ENCODE measurements at places on chromosomes 1 and 21. TPM values are rescaled to one million over a fixed set of nuclear protein-coding genes. Genes with fewer than 3 reads are reported as not detected.

DNA sequence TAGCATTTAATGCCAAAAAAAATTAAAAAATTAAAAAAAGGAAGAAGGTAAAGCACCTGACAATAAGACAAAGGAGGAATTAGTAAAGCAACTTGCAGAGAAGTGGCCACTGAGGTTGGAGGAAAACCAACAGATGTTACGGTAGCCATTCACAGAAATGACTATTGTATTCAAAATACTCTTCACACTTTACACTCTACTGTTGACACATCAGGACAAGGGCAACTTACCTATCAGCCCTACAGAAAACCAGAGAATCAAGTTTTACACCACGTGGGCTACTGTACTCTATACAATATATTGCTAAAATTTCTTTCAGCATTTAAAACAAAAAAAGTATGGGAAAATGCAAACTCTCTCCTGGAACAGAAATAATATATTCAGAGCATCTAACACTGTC is 70.0 kb downstream of the EIF4G3 start:
- no peak for DNase-seq

DNA sequence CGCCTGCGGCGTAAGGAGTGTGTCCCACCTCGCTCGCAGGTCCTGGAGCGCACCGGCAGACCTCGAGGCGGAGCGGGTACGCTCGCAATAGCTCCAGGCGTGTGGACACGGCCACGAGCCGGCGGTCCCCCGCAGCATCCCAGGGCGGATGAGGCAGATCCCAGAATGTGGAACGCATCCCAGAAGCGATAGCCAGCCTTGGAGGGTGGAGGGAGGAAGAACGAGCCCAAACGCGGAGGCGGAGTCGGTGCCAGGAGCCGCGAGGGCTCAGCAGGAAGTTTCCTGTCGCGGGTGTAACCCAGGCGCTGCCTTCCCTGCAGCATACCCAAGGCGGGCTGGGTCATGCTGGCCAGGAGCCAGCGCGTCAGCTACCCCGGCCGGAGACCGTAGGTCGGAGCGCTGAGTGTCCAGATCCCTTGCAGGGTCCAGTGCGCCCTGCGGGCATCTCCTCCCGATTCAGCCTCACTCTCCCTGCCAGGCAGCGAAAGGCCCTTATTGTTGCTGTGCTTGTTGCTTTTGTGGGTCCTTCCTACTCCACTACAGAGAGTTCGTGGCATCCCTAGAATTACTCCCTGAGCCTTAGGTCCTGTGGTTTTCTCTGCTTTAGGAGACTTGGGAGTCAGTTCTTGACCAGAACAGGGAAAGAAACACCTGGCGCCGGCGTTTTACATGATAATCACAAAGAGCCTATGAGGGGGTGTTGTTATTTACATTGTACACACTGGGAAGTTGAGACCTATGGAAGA is 27.7 kb downstream of the STYXL2 start:
- peak; percentile 32 for DNase-seq

- DNase-seq, result no peak
Measured at GRCh38 chr1:9996624-9997582, at the start of gene RBP7. RBP7 (plus strand) TSS chr1:9997228; CDS start chr1:9997259, 31 bp downstream.

DNA sequence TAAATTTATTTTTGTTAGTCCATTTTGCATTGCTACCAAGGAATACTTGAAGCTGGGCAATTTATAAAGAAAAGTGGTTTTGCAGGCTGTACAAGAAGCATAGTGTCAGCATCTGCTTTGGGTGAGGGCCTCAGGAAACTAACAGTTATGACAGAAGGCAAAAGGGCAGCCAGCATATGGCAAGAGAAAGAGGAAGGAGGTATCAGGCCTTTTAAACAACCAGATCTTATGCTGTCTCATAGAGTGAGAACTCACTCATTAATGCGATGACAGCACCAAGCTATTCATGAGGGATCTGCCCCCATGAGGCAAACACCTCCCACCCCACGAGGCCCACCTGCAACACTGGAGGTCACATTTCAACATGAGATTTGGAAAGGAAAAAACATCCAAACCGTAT is 898.4 kb downstream of the KCNT2 start:
- no peak for DNase-seq

GRCh38 chr1:119220991-119221390 is 80.5 kb upstream of the WARS2 start:
- peak; percentile 13 for DNase-seq

DNA sequence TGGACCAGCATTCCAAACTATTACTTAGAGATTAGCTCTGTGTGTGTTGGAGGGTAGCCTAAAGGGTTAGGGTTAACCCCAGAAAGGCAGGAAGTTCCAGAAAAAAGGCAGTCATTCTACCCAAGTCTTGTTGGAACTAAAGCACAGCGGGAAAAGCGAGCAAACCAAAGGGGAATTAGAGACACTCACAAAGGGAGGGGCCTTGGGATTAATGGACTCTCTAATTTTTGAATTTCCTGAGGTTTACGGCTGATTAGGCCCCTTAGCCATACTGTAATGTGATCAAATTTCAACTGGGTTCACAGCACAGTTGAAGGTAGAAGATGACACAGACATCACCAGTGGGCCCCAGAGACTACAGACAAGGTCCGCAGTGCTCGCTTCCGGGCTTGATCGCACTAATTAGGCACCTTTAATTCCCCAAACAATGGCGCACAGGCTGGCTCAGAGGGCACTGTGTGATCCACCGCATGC is 28.3 kb downstream of the CAPZB start:
- no peak for DNase-seq

GRCh38 chr21:19013916-19014315 is 610.3 kb upstream of the TMPRSS15 start:
- DNase-seq, result no peak

DNA sequence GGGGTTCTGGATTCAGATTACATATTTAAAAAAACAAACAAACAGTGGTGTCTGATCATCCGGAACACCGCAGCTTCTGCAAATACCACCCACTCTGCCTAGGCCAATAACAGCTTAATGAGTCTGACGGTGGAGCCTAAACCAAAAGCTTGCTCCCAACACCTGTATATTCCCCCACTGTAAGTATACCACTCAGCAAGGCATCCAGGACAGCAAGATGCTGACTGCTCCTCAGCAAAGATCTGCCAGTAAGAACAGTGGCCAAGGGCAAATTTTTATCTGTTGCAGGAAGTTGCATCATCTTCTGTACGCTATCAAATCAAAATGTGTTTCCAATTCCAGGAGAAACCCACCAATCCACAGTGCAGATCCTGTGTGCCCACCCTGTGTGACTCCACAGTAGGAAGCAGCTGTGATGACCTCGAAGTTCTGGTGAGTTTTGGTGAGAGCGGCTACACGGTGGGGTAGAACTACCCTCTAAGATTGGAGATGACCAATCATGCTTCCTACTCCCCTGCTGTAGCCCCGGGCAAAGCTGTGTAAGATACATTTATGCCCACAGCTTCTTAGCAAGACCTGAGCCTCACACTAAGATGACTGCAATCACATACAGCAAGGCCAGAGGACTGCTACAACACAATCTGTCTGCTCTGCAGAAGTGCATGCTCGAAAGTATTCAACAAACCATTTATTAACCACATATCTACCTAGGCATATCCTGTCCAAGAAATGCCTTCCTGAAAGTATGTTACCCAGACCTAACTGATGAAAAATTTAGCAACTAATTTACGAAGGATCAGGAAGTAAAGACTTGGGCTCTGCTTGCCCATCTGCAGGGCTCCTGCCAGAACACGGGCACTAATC is 30.5 kb downstream of the SIPA1L2 start:
- DNase-seq, result no peak

- DNase-seq, result no peak
Measured at GRCh38 chr1:198416296-198416695, 124.2 kb downstream of the ATP6V1G3 start.

DNA sequence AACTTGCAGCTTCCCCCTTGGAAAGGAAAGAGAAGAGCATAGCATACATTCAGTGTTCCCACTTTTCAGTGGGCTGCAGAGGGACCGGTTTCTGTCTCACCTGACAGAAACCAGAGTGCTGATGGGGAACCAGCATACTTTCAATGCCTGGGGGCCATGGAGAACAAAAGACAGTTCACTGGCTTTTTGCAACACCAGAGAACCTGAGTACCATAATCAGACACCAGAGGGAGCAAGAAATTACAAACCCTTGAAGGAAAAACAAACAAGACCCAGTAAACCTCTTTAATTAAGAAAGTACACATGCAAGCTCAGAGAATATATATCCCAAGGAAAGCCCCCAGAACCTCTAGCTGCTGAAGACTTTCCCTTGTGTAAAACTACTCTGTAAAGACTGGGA is 51.1 kb downstream of the CSMD2 start:
- DNase-seq, result peak; percentile 1

- DNase-seq, result no peak
Measured at GRCh38 chr1:18743233-18743632, 112.6 kb downstream of the PAX7 start.

DNA sequence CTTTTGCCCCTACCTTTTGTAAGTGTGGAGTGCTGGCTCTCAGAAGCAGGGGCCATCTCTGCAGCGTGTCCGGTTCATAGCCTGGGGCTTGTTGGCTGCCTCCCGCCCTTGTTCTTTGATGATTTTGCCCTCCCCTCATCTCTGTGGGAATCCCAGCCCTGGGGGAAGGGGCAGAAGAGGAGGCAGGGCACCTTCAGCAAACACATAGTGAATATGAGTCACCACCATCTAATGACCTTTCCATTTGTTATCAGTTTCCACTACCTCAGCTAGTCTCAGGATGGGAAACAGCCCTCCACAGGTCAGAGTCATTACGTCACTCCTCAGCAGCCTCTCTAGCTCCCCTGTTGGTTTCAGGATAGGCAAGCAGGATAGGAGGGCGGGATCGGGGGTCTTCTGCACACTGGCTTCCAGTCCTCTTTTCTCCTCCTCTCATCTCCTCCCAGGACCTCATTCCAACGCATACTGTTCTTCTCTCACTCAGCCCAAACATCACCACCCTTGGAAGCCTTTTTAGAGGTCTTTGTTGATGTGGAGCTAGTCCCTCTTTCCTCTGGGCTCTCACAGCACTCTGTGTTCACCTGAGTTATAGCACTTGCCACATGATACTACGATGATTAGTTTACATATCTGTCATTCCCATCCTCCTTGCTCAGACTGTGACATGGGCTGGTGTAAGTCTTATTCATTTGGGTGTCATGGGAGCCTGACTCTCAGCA is 15.8 kb downstream of the GADD45A start:
- DNase-seq, result no peak

DNA sequence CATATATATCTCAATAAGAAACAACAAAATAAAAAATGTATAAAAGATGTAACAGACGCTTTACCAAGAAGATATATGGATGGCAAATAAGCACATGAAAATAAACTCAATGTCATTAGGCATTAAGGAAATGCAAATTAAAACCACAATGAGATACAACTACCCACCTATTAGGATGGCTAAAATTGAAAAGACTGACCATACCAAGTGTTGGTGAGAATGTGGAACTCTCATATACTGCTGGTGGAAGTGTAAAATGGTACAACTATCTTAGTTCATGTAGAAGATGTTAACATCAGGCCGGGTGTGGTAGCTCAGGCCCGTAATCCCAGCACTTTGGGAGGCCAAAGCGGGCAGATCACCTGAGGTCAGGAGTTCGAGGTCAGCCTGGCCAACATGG is 42.3 kb upstream of the TTC22 start:
- no peak for DNase-seq

- DNase-seq, result no peak
Measured at GRCh38 chr1:206114692-206115640, 2.2 kb downstream of the AVPR1B start.

- DNase-seq, result peak; percentile 14
Measured at GRCh38 chr1:109959974-109960744, 24.4 kb upstream of the AHCYL1 start.

GRCh38 chr1:201639826-201640225 is 100.9 kb downstream of the NAV1 start:
- DNase-seq, result no peak

GRCh38 chr1:47529520-47530098 is 91.8 kb downstream of the FOXD2 start:
- no peak for DNase-seq

- no peak for DNase-seq
Measured at GRCh38 chr1:240014051-240014450, 77.6 kb upstream of the FMN2 start.

GRCh38 chr21:19246018-19246417 is 842.4 kb upstream of the TMPRSS15 start:
- DNase-seq, result no peak

DNA sequence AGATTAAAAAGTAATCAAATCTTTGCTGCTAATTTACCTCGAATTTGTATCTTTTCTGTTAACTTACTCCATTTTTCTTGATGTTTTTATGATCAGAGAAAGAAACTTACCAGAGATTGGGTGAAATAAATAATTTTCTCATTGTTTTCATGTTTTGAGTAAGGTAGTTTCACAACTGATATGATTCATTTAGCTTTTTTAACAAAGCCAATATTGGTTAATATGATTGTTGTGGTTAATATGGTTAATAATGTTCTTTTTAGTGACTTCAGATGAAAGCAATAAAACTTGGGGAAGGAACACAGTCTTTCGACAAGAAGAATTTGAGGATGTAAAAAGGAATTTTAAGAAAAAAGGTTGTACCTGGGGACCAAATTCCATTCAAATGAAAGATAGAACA is 48.1 kb downstream of the MAP3K21 start:
- DNase-seq, result no peak

DNA sequence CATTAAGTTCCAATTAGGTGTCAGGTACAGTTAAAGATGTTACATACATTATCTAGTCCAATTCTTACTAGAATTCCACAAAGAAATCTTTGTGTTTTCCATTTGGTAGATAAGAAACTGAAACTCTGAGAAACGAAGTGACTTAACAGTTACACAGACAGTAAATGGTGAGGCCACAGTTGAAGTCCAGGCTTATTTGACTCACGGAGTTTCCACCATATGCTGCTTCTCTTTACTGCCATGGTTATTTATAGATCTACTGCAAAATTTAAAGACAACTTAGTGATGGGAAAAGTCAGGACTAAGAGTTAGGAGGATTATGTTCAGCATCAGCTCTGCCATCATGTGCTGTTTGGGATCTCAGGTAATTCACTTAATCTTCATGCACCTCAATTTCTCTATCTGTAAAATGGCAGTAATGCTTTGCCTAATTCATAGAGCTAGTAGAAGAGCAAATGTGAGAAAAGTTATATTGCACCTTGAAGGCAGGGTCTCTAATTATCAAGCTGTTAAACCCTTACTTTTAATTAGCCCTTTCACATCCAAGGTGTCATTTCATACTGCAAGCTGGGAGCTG is 26.2 kb upstream of the SAMSN1 start:
- no peak for DNase-seq

DNA sequence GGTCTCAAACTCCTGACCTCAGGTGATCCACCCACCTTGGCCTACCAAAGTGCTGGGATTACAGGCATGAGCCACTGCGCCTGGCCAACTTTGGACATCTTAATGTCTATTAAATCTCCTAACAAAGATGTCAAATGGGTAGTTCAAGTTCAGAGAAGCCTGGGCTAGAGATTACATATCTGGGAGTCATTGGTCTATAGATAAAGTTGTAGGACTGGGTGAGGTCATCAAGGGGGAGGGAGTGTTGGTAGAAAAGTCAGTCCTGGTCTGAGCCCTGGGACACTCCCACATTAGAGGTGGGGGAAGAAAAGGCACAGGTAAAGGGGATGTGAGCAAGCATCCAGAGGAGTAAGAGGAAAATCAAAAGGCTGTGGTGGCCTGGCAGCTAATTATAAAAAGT is 6.6 kb downstream of the UBIAD1 start:
- DNase-seq, result no peak

GRCh38 chr1:85438353-85438752 is 26.6 kb downstream of the DDAH1 start:
- no peak for DNase-seq

The TAL1 gene
- not detected for total RNA-seq

The INSRR gene
- not detected for total RNA-seq

The HOOK1 gene
- total RNA-seq, result 3.8 TPM

The SLAMF7 gene
- 15.7 TPM for total RNA-seq

The VPS45 gene
- 42.2 TPM for total RNA-seq

The PLA2G2C gene
- total RNA-seq, result not detected

The SPRR1A gene
- total RNA-seq, result 5.2 TPM

The PEX19 gene
- 51.3 TPM for total RNA-seq

The HORMAD1 gene
- not detected for total RNA-seq

The TFF3 gene
- not detected for total RNA-seq

All from mammary epithelial cell (primary cell).